Transverse colon (tissue), 4 donors: ENCODE measurements at places on chromosomes 4 and X.

DNA sequence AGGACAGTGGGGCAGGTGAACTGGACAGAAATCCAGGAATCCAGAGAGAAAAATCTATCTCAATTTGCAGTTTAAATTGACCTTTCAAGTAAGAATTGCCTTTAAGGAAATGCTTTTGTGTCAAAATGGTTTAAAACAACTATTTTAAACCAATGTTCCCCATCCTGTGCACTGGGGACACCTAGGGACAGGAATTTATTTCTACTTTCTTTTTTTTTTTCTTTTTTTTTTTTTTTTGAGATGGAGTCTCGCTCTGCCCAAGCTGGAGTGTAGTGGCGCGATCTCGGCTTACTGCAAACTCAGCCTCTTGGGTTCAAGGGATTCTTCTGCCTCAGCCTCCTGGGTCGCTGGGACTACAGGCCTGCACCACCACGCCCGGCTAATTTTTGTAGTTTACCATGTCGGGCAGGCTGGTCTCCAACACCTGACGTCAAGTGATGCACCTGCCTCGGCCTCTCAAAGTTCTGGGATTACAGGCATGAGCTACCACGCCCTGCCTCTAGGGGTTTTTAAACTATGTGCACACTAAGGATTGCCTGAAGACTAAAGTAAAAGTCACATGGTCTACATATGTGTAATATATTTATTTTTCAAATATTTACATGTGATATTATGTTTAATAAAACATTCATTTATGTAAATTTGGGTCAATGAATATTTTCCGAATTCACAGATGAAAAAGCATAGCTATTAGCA is 1213.4 kb downstream of the STIM2 start:
- H3K4me3 ChIP-seq = no peak overlapping the region
- DNase-seq = no peak
- H3K27me3 ChIP-seq = no peaks in the 10 kb centered on the region
- H3K27ac ChIP-seq = no peak overlapping the region

DNA sequence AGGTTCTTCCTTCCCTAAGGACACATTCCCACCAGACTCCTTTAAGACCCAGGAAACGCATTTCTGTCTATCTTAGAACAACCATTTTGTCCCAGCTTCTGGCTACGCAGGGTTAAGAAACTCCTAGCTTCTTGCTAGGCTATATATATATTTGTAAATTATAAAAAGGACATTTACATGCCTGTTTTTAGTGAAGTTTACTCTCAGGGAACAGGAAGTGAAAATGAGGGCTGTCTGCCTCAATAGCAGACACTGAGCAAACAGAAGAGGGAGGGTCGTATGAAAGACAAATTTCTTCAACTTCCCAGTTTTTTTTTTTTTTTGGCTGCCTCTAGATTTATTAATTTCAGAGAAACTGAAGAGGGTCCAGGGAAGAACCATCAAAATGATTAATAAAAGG is 9.3 kb upstream of the FRMPD3 start:
- H3K27ac ChIP-seq = no peak overlapping the region
- H3K4me3 ChIP-seq = no peak overlapping the region
- DNase-seq = no peak

GRCh38 chrX:76279007-76279406 is 106.1 kb downstream of the PBDC1 start:
- no peak overlapping the region for H3K4me3 ChIP-seq
- H3K36me3 ChIP-seq = no peaks in the 10 kb centered on the region
- no peaks in the 10 kb centered on the region for H3K4me1 ChIP-seq
- no peaks in the 10 kb centered on the region for H3K27me3 ChIP-seq
- H3K27ac ChIP-seq = no peak overlapping the region

- H3K4me3 ChIP-seq = no peak overlapping the region
- H3K27me3 ChIP-seq = no peaks in the 10 kb centered on the region
- no peak overlapping the region for H3K27ac ChIP-seq
- H3K36me3 ChIP-seq = peaks cover 61% of the 10 kb centered on the region
- no peak for DNase-seq
Measured at GRCh38 chr4:82866706-82867385, 24.1 kb downstream of the SEC31A start.

DNA sequence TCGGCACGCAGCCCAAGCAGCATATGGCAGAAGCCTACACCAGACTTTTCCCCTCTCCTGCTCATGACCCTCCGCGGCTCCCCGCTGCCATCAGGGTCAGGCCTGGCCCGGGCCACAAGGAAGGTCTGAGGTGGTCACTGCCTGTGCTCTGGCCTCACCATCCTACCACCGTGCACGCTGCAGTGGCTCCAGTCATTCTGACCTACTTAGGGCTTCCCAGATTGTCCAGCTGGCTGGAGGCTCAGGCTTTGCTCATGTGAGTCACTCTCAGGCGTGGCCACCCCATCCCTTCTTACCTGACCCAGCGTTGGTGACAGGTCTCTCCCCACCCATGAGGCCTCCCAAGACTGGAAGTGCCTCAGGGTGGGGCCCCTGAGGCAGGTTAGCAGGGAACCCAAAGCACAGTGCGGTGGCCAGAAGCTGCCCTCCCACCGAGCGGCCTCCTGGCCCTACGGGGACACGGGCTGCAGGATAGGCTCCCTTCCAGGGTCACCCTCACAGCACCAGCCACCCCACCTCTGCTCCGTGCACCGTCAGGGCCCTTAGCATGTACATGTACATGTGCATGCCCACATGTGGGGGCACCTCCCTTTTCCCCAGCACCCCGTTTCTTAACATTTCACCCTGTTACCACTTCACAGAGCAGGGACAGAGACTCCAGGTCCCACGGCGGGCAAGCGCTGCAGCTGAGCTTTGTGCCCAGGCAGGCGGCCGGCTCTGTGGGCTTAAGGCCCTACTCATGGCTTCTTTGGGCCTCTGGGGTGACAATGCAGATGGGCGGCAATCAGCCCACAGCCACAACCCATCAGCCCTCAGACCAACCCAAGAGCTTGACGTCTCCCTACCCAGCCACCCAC is 2.2 kb downstream of the TREX2 start:
- H3K36me3 ChIP-seq = no peaks in the 10 kb centered on the region

- H3K27ac ChIP-seq = no peak overlapping the region
- no peaks in the 10 kb centered on the region for H3K4me1 ChIP-seq
- no peaks in the 10 kb centered on the region for H3K27me3 ChIP-seq
- DNase-seq = no peak
Measured at GRCh38 chr4:41512136-41512535, 25.8 kb upstream of the LIMCH1 start.

DNA sequence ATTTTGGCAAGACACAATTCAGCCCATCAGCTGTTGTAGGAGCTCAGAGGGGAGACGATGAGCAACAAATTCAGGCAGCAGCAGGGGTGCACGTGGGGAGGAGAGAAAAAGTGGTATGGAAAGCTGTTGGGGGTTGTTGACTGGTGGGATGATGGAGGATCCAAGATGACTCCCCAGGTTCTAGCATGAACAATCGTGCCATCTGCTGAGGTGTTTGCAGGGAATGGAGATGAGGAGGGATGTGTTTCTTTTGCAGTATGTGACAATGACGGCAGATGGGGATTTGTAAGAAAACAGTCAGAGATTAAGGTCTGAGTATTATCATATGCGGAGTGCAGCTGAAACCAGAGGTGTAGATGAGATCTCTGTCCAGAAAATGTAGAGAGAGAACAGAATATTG is 63.3 kb downstream of the SEL1L3 start:
- H3K4me1 ChIP-seq = no peaks in the 10 kb centered on the region
- H3K27me3 ChIP-seq = no peaks in the 10 kb centered on the region

DNA sequence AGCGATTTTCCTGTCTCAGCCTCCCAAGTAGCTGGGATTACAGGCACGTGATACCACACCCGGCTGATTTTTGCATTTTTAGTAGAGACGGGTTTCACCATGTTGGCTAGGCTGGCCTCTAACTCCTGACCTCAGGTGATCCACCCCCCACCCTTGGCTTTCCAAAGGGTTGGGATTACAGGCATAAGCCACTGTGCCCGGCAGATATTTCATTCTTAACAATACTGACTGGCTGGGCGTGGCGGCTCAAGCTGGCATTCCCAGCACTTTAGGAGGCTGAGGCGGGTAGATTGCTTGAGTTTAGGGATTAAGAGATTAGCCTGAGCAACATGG is 1.3 kb downstream of the PQBP1 start:
- H3K27ac ChIP-seq = peak overlapping the region; percentile 99
- H3K4me3 ChIP-seq = no peak overlapping the region
- H3K4me1 ChIP-seq = no peaks in the 10 kb centered on the region
- H3K27me3 ChIP-seq = no peaks in the 10 kb centered on the region
- no peaks in the 10 kb centered on the region for H3K36me3 ChIP-seq
- DNase-seq = no peak

DNA sequence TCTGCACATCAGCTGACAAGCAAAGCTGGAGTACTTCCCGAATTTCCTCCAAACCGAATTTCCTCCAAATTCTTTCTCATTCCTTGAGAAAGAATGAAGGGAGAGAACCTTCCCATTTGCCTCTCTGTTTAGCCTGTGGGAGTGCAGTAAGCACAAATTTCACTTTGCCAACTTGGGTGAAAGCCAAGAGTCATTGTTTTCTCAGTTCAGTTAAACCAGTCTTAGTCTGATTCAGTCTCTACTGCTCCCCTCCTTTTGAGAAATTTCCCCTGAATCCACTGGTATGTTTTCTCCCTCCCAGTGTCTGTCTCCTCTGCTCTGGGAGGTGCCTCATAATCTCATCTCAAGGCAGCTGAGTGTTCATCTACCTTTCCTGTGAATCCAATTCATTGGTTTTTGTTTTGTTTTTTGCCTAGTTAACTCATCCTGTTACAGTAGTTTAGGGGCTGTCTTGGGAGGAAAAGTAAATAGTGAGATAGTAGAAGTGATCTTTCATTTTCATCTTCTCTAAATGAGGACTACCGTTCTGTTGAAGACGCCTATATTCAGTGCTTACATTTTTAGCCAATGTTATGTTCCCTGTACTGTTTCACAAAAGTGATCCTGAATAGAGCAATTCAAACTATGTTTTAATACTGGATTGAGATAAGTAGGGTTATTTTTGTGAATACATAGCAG is 49.0 kb downstream of the SYTL5 start:
- no peak overlapping the region for H3K4me3 ChIP-seq
- H3K36me3 ChIP-seq = no peaks in the 10 kb centered on the region
- no peaks in the 10 kb centered on the region for H3K4me1 ChIP-seq
- H3K27ac ChIP-seq = no peak overlapping the region

DNA sequence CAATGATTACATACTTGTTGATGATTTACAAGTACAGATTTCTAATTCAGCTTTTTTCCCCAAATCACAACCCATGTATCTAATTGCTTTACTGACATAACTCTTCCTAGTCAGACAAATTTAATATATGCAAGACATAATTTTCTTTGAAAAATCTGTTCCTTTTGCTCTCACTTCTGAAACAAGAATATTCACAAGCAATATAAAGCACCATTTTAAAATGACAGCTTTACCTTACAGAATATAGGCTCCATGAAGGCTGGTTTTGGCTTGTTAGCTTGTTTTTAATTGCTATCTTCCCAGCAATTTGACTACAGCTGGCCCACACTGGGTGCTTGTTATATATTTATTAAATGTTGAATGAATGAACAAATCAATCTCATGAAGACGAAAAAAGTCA is 24.5 kb downstream of the GPM6A start:
- no peaks in the 10 kb centered on the region for H3K36me3 ChIP-seq
- H3K4me3 ChIP-seq = no peak overlapping the region
- DNase-seq = no peak
- no peaks in the 10 kb centered on the region for H3K27me3 ChIP-seq
- H3K27ac ChIP-seq = no peak overlapping the region

GRCh38 chr4:76654791-76655190 is 219.8 kb downstream of the SHROOM3 start:
- no peaks in the 10 kb centered on the region for H3K36me3 ChIP-seq
- no peak for DNase-seq
- H3K27me3 ChIP-seq = no peaks in the 10 kb centered on the region
- no peaks in the 10 kb centered on the region for H3K4me1 ChIP-seq

- H3K4me1 ChIP-seq = no peaks in the 10 kb centered on the region
- no peak for DNase-seq
- H3K4me3 ChIP-seq = no peak overlapping the region
- no peaks in the 10 kb centered on the region for H3K27me3 ChIP-seq
- H3K36me3 ChIP-seq = no peaks in the 10 kb centered on the region
Measured at GRCh38 chrX:106263817-106264216, 95.7 kb downstream of the PWWP3B start.

DNA sequence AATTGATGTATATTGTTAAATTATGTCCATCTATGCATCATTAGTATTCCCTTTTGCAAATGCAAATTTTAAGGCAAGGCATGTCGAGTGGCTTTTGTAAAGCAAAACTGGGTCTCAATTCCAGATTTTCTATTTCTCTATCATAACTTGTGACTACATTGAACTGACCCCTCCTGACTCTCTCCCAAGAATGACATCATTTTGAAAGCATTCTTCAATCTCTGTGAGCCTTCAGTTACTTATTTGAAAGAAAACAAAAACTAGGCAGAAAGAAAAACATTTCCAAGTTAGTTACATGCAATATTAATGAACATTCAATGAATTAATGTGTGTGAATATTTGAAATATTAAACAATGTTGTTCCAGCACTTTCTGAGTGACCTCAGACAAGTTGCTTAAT is 314.3 kb upstream of the CLNK start:
- H3K27ac ChIP-seq = no peak overlapping the region
- H3K4me1 ChIP-seq = no peaks in the 10 kb centered on the region
- no peaks in the 10 kb centered on the region for H3K36me3 ChIP-seq

DNA sequence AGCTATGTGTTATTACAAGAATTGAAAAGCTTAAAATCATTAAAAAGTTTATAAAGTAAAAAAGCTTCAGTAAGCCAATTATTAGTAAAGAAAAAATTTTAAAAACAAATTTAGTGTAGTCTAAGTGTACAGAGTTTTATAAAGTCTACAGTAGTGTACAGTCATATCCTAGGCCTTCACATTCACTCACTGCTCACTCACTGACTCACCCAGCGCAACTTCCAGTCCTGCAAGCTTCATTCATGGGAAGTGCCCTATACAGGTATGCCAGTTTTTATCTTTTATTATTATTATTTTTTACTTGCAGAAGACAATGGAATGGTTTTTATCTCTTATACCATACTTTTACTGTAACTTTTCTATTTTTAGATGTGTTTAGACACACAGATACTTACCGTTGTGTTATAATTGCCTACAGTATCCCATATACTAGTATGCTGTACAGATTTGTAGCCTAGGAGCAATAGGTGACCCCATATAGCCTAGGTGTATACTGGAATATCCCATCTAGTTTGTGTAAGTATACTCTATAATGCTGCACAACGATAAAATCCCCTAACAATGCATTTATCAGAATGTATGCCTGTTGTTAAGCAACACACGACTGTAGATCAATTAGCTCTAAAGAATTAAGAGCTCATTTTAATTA is 230.7 kb downstream of the DCLK2 start:
- no peaks in the 10 kb centered on the region for H3K36me3 ChIP-seq
- no peaks in the 10 kb centered on the region for H3K4me1 ChIP-seq
- H3K4me3 ChIP-seq = no peak overlapping the region
- no peaks in the 10 kb centered on the region for H3K27me3 ChIP-seq
- no peak overlapping the region for H3K27ac ChIP-seq

DNA sequence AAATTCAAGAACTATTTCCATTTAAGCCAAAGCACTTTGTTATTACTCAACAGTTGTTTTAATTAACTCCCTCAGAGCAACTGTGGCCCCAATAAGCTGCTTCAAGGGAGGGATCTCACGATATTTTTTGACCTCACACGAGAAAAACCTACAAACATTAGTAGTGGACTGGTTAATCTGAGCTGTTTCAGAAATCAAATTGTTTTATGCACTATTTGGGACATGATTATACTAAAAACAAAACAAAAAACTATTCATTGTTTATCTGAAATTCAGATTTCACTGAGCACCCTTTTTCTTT is 74.3 kb downstream of the DCHS2 start:
- H3K4me1 ChIP-seq = peaks cover 8% of the 10 kb centered on the region
- no peak overlapping the region for H3K4me3 ChIP-seq
- peak overlapping the region; percentile 89 for H3K27ac ChIP-seq
- peaks cover 11% of the 10 kb centered on the region for H3K27me3 ChIP-seq
